Activated effector memory CD4-positive, alpha-beta T cell treated with anti-CD3 and anti-CD28 coated beads, Interleukin-2, amount 50 U/mL, for 16 hours (primary cell): ENCODE measurements at places on chromosomes 1 and 21.

GRCh38 chr21:45748593-45748992 lies 105.1 kb downstream of the PCBP3 start:
- DNase-seq = no peak

- DNase-seq = no peak
These were observed 85.0 kb downstream of the TPR start for GRCh38 chr1:186289943-186290545.

- no peak for DNase-seq
These were observed 31.0 kb upstream of the MTMR11 start for GRCh38 chr1:149967646-149968045.

DNA sequence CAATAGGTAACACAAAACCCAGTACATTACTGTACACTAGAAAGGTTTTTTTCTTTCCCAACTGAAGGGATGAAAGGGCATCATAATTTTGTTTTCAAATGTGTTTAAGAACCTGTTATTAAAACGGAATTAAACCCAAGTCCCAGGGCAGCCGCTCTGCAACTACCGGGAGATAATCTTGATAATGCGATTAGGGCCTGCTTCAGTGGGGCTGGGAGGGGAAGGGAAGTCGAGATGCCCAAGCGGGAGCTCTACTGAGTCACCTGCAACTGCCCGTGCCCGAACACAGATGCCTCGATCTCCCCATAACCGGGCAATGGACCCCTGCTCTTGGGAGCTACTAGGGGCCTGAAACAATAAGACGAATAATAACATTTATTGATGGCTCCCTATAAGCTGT lies 61.4 kb downstream of the KAZN start:
- DNase-seq = no peak

DNA sequence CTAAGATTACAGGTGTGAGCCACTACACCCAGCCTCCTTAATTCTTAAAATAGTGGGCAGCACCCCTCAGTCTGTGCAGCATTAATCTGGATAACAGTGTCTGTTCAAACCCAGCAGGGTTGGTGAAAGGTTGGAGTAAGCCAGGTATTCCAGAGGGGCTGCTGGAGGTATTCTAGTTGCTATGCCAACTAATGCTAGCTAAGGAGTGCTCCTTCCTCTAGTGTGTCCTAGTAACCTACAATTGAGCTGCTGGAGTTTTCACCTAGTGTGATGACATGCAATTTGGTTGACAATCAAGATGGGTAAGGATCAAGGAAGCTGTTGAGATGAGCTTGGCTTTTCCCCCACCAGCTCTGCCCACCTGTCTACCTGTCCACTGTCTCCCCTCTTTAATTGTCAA lies 100.2 kb upstream of the IPO9 start:
- no peak for DNase-seq

DNA sequence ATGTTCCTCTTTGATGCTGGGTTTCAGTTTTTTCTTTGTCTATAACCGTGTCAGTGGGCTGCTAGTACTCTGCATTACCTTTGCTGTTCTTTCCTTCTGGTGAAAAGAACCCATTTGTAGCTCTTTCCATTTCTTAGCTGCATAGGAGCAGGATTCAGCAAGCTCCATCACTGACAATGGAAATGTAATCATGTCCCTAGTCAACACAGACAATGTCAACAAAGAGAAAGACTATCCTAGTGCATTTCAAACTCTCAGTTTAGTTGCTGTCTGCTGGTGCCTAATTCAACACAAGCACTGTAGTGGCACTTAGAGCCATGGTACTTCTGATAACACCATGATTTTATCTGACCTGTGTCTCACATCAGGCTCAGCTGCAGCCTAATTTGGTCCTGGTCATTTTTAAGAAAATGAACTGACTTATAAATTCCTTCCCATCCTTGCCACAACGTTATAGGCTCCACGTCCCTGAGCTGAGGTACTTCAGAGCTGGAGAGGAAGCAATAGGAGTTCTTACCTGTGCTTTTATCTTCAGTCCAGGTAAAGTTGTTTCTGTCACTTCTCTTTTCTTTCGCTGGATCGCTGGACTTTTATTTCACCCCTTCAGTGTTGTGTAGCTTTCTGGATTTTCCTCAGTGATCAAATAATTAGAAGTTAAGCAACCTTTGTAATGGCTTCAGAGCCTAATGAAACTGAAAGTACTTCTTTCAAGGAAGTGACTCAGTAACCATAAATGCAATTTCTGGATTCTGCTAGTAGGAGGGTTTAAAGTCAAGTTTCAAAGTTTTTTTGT lies at the start of gene GBP3:
Gene GBP3 (minus strand): TSS at position 700 of the 793 bp plus-strand sequence. CDS start 2,145 bp downstream, outside the sequence.
- DNase-seq = no peak

DNA sequence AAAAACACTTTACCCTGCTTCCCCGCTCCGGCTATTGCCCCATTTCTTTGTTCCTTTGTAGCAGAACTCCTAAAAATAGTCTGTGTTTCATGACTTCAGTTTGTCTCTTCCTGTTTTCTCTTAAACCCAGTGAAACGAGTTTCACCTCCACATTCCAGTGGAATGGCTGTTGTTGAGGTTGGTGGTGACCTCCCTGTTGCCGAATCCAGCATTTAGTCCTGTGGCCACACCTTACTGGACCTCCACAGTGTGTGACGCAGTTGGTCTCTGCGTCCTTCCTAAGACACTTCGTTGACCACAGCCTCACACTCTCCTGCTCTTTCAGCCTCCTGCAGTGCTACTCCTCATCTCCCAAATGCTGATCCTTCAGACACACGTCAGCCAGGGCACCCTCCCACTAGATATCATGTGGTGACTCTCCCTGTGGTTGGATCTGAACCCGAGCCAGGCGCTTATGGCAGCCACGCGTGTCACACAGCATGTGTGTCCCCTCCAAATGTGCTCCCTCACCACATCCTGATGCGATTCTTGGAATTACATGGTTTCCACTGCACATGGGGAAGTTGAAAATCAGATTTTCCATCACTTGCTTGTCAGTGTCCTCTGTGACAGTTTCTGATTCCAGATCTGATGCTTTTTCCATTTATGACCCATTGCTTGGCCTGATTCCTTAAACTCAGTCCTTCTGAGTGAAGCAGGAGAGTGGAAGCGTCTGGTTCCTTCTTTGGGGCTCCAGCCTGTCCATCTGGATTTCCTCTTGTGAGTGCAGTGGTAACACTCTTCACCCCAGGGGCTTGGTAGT lies 99.1 kb upstream of the ARTN start:
- DNase-seq = no peak

- DNase-seq = no peak
These were observed 29.4 kb upstream of the SOD1 start for GRCh38 chr21:31629972-31630711.

- no peak for DNase-seq
These were observed 4.5 kb upstream of the FNBP1L start for GRCh38 chr1:93443454-93443853.

GRCh38 chr1:116380499-116381242 lies 7.6 kb downstream of the ATP1A1 start:
- no peak for DNase-seq

GRCh38 chr1:18384471-18384870 lies 96.3 kb upstream of the KLHDC7A start:
- DNase-seq = no peak

DNA sequence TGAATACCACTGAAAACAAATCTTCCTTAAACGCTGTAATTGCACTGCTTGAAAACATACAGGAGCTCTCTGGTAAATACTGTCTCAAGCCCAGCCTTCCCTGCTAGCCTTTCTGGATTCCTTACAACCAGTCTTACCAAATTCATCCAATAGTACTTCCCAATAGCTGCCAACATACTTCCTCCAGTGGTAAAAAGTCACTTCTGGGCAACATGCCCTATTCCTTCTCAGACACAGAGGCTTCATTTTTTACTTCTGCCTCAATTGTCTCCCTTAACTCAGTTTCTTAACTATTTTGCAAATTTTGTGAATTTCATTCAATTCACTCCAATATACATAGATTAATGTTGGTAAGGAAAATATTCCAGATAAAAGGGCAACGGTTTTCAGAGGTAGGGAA lies 166.3 kb downstream of the TBX15 start:
- DNase-seq = no peak

GRCh38 chr1:61259379-61260148 lies 177.2 kb downstream of the NFIA start:
- DNase-seq = no peak

DNA sequence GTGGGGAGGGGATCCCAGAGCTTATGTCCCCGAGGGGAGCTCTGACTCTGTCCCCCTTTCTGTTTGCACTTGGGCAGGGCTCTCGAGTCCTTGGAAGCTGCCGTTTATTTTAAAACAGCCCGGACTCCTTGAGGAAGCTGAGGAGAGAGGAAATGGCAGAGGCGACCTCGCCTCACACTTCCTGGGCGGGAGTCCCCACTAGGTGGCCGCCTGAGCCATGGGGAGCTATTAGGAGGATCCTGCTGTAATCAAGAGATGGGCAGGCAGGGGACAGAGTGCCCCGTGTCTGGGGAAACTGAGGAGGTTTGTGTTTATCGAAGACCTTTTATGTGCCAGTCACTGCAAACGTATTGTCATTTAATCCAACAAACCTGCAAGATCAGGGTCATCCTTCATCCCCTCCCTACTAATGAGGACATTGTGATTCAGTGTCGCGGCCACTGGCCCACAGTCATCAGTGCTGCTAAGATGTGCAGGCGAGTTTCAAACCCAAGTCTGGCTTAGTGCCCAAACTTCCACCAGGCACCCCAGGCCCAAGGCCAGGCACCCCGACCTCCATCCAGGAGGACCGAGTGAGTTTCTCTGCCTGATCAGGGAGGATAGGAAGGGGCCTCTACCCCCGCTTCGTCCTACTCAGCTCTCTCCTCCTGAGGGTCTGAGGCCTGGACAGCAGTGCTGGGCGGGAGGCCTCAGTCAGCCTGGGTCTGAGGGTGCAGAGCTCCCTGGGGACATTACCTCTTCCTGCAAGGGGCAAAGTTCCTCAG lies 316.9 kb upstream of the VAMP3 start:
- DNase-seq = no peak

DNA sequence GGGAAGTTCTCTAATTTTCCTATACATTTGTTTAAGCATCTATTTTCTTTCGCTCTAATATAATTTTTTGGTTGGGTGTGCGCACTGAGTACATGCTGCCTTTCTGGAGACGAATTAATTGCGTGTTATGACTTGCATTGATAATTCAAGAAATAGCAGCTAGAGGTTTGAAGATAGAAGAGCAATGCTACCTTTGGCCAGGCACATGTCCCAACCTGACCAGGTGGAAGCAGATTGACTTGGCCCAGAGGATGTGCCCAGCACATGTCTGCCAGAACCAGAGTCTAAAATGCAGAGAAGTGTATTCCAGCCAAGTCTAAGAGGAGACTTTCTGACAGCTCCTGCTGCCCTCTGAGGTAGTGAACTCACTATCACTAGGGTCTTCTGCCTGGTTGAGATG lies 114.3 kb downstream of the SLC35F3 start:
- DNase-seq = no peak

DNA sequence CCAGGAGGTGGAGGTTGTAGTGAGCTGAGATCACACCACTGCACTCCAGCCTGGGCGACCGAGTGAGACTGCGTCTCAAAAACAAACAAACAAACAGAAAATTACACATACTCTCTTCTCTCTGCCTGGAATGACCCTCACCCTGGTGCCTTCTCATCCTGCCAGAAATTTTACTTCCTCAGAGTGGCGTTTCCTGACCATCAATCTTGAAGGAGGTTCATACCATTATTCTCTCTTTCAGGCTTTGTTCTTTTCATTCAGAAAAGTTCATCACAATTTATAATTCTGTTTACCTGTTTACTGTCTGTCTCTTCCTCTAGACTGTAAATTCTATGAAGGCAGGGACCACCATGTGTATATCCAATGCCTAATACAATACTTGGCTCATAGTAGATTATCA lies 79.3 kb downstream of the RPS6KA1 start:
- no peak for DNase-seq

- no peak for DNase-seq
These were observed 313.6 kb downstream of the OLFM3 start for GRCh38 chr1:101683136-101683535.

DNA sequence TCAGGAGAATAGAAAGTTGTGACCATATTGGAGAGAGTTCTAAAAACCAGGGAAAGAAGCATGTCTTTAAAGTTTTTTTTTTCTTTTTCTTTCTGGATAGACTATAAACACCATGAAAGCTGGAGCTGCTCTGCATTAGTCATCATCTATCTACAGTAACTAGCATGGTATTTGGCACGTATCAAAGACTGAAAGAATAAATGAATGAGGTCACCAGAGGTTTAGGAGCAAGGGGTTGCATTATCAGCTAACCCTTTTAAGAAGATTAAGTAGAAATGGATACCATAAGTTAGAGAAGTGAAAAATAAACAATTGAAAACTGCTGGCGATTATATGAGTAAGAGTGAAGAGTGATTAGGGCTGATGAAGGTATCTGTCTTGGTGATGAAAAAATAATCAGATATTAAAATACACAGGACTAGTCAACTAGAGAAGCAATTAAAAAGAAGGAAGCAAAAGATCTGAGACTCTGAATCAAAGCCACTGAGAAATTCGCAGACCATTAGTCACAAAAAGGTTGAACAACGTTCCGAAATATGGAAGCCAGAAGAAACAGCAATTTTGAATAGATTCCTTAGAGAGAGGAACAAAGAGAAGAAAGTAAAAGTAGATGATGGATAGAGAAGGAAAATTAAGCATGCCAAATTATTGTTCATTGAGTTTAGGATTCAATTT lies 536.4 kb downstream of the DPYD start:
- DNase-seq = no peak

GRCh38 chr1:150577557-150578271 lies 1.7 kb downstream of the MCL1 start:
- DNase-seq = no peak

DNA sequence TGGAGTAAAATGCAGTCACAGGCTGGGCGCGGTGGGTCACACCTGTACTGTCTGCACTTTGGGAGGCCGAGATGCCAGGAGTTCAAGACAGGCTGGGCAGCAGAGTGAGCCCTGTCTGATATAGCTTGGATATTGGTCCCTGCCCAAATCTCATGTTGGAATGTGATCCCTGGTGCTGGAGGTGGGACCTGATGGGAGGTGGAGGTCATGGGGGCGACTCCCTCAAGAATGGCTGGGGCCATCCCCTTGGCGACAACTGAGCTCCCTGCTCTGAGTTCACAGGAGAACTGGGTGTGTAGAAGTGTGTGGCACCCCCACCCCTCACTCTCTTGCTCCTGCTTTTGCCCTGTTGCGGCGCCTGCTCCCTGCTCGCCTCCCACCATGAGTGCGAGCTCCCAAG lies 11.5 kb upstream of the PDXK start:
- DNase-seq = no peak

DNA sequence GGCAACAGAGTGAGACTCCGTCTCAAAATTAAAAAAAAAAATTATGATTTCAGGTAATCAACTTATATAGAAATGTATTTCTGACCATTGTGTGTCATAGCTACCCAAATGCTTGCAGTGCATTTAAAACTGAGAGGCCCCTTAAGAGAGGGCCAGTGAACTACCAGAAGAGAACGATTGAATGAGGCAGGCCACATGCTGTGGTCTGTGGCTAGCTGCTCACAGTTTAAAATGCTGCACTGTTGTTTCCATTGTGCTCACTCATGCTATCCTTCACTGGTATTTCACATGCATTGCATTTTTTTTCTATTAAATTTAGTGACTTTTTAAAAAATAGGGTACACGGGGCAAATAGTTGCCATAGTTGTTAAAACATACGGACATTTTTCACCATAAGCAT lies 26.0 kb downstream of the CHML start:
- no peak for DNase-seq

- DNase-seq = no peak
These were observed 219.2 kb upstream of the NFIA start for GRCh38 chr1:60863131-60863530.

GRCh38 chr21:39029086-39029755 lies 154.0 kb downstream of the PSMG1 start:
- no peak for DNase-seq
